Effector memory CD8-positive, alpha-beta T cell (primary cell): ENCODE measurements at places on chromosomes 2 and 18.

GRCh38 chr2:17388798-17389197, 129.4 kb downstream of the RAD51AP2 start:
- no peak for DNase-seq

DNA sequence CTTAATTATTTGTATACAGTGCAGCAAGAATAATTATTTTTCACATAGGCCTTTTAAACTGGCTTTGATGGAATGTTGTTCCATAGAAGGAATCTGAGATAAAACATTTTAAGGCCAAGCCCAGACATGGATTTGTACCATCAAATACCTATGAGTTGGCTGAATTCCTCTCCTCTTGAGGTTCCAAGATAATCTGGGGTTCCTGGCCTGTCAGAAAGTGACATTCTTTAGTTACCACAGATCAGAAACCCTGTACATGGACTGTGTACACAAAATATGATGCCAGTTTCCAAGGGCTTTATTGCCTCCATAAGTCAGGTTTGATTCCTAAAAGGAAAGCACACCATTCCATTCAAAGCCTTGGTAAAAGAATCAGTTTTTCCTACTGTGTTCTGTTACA, 1256.7 kb upstream of the NRXN1 start:
- no peak for DNase-seq

GRCh38 chr18:38572554-38573111, 1007.0 kb upstream of the CELF4 start:
- DNase-seq, result no peak

GRCh38 chr2:44286884-44287638, 11.8 kb downstream of the SLC3A1 start:
- DNase-seq, result no peak

DNA sequence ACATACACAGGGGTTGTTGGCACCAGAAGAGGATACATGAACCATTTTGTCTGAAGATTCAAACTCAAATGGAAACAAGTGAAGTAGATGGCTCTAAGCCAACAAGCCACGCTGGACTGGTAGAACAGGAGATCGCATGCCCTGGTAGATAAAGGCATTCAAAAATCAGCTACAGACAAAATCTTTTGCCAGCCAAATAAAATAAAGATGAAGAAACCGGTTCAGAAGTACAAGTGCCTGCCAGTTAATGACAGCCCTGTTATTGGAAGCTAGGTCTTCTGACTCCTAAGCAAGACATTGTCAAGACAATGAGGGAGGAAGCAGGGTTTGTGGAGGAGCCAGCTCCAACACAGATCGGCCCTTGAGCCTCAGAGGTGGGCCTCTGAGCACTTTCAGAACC, 52.3 kb downstream of the EHD3 start:
- DNase-seq, result no peak
